ENCODE measurements at places on chromosomes 1 and 21. TPM values are rescaled to one million over a fixed set of nuclear protein-coding genes. Genes with fewer than 3 reads are reported as not detected.

GRCh38 chr1:118970451-118970850 lies 17.7 kb downstream of the TBX15 start:
- DNase-seq, result no peak

DNA sequence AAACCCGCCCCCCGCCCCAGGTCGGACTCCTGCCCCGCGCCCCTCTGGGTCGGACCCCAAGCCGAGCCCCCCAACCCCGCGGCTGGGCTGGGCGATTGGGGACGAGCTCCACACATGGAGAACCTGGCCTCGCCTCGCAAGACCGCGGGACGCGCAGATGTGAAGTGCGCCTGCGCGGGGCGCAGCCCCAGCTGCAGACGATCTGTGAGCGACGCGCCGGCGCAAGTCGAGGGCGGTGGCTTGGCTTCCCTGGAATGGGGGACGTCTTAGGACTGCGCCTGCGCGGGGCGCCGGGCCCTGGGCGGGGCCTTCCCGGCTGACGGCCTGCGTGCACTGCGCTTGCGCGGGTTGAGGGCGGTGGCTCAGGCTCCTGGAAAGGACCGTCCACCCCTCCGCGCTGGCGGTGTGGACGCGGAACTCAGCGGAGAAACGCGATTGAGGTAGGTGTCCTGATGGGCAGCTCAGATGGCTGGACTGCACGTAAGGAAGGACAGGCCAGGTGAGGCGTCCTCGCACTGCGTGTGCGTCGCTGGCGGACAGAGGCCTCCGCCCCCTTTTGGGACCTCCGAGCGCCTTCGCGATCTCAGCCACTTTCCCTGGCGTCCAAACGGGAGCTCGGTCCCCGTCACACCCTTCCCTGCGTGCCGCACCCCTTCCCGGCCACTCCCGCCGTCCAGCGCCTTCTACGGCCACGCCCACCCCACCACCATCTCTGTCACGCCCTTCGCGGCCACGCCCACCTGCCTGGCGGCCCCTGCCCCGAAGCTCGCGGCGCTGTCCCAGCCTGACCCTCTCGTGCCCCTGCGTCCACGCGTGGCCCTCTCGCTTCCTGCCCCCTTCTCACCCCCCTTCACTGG lies at the start of gene PRMT2:
Gene PRMT2, plus strand, starts transcription at position 351 of the 857 bp plus-strand sequence. CDS start 1,278 bp downstream, outside the sequence.
- DNase-seq, result peak; percentile 73

GRCh38 chr1:149934356-149934755 lies 2.3 kb downstream of the MTMR11 start:
- DNase-seq, result no peak

DNA sequence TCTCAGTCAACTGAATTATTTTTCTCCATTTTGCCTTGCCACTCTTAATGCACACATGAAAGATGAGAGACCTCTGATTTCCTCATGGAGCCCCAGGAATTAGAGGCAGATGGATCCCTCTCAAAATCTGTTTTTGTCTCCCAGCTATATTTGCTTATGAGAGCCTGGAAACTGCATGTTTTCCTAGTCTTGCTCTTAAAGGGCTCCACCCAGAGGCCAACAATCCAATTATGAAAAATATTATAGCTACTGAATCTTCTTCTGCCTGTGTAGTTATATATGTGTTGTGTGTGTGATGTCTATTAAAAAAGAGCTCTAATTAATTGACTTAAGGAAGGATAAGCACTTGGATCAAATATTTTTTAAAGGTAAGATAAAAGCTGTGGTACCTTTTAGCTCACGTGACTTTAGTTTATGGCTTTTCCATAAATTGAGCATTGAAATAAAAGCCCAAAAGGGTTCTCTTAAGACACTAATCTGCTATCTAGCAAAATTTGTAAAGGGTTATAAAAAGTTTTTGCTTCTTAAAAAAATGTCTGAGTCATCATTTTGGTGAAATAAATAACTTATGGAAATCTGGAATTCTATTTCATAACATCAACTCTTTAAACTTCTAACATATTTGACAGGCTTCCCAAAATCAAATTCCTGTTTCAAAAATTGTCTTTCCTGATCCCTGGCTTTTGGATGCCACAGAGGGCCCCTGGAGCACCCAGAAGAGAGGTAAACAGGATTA lies 31.2 kb upstream of the TSPEAR start:
- no peak for DNase-seq

DNA sequence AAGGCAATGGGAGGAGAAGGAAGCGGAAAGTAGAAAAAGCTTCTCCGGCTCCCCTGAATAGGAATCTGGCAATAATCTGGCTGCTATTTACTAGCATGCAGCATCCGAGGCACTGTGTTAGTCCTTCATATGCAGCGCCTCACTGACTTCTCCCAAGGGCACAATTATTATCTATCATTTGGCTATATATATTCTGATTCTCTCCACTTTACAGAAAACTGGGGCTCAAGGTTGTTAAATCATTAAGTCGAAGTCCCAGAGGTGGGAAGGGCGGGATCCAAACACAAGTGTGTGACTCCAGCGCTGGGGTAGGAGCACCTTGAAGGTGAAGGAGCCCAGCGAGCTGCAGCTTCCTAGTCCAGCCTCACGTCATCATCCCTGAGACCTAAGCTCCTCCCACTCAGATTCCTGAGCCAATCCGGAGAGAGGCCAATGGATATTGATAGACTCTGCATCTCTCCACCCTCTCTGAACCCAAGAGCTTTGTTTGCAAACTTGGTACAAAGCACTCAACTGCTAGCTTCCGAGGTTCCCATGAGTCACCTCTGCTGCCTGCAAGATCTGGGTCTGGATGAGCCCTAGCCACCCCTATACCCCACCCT lies 16.6 kb upstream of the EYA3 start:
- DNase-seq, result no peak

The RAVER2 gene
- total RNA-seq, result 9.8 TPM

The TRABD2B gene
- total RNA-seq, result 0.06 TPM

The SPRR2A gene
- total RNA-seq, result not detected

The CTSE gene
- total RNA-seq, result not detected
